Common myeloid progenitor, CD34-positive (primary cell): ENCODE measurements at places on chromosomes 3 and 15.

DNA sequence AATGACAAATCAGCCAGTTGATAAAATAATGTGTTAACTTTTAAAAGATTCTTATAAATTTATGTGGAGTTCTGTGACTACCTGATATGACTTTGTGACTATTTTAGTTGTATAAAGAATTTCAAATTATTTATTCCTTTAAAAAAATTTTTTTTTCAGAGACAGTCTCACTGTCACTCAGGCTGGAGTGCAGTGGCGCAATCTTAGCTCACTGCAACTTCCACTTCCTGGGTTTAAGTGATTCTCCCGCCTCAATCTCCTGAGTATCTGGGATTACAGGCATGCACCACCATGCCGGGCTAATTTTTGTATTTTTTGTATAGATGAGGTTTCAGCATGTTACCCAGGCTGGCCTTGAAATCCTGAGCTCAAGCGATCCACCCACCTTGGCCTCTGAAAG is 48.5 kb downstream of the MBNL1 start:
- no peak for DNase-seq

- no peak for DNase-seq
Observed at GRCh38 chr3:146507331-146508120, 36.9 kb downstream of the PLSCR1 start.

DNA sequence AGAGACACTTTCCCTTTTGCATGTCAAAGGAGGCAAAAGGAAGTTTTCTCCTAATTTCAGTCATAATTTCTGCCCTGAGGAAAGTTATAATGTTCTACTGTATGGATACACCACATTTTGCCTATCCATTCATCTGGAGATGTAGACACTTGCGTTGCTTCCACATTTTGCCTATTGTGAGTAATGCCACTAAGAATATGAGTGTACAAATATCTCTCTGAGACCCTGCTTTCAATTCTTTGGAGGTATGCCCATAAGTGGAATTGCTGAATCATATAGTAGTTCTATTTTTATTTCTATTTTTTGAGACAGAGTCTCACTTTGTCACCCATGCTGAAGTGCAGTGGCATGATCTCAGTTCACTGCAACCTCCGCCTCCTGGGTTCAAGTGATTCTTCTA is 3.6 kb upstream of the CD276 start:
- DNase-seq, result no peak

GRCh38 chr3:82957696-82958095 is 1196.3 kb upstream of the GBE1 start:
- no peak for DNase-seq

DNA sequence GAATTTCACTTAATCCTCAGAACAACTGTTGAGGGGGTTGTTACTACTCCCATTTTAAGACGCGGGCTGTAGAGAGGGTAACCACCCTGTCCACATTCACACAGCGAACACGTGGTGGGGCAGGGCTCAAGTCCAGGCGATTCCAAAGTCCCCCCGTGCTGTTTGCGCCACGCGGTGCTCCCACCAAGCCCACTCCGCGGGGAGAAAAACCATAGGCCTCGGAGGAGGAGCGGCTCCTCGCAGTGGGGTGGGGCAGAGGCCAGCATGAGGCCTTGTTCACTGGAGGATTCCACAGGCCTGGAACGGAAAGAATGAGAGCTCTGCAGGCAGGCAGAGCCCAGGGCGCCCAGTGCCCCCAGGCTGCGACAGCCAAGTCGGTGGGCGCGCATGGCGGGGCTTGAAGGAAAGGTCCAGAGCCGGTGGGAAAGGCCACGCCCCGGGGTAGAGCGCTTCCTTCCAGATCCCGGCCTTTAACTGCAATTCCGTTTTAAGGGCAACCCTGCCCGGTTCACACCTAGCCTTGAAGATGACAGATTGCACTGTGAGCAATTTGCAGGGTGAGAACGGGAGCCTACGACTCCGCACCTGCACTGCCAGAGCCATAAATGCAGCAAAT is 161.8 kb upstream of the TBL1XR1 start:
- peak; percentile 80 for DNase-seq

DNA sequence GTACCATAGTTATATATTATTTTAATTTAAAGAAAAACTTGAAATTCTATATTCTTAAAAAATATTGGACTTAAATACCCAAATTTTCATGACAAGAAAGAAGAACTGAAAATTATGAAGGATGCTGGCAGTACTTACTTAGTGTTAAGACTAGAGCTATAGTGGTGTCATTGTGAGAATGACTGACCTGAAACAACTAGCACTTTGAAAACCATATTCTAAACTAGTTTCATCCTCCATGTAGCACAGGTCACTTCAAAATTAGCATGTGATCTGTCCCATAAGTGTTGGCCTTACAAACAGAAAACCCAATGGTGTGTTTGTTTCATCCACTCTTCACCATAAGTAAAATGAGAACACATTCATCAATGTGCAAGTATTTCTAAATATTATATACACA is 208.6 kb downstream of the ZIC4 start:
- DNase-seq, result no peak

- DNase-seq, result peak; percentile 79
Observed at GRCh38 chr3:160038862-160039562, 50.4 kb downstream of the IL12A start.

DNA sequence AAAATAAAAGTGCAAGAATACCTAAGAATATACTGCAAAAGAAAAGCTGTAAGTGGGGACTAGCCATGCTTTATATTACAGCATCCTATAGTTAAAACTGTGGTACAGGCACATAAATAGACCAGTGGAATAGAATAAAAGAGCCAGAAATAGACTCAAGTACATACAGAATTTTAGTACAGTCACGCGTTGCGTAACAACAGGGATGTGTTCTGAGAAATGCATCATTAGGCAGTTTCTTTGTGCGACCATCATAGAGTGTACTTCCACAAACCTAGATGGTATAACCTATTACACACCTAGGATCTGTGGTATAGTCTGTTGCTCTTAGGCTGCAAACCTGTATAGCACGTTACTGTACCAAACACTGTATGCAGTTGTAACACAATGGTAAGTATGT is 61.8 kb downstream of the PCCB start:
- DNase-seq, result no peak

DNA sequence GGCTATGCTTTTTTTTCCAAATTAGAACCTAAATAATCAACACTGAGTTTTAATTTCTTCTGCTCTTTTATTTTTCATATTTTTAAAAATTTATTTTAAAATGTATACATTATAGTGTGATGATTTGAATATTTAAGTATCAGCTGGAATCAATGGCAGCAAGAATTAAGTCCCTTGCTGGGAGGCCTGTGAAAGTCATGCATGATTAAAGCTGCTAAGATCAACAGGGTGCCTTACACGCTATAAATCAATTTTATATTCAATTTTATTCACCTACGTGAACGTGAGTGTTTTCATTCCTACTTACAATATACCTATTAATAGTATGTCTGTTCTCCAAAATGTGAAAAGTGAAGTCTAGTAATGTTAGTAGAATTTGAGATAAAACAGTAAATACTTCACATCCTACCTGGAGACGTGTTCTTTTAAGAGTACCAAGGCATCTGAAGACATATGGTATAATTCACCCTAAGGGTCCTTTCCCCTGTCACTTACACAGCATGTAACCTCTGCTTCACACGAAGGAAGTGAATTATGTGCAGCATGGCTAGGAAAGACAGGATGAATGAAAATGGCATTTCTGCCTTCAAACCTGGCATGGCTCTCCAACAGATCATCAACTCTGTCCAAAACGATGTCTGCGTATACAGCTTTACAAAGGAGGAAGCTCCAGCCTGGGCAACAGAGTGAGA is 640.4 kb upstream of the ROBO1 start:
- no peak for DNase-seq

DNA sequence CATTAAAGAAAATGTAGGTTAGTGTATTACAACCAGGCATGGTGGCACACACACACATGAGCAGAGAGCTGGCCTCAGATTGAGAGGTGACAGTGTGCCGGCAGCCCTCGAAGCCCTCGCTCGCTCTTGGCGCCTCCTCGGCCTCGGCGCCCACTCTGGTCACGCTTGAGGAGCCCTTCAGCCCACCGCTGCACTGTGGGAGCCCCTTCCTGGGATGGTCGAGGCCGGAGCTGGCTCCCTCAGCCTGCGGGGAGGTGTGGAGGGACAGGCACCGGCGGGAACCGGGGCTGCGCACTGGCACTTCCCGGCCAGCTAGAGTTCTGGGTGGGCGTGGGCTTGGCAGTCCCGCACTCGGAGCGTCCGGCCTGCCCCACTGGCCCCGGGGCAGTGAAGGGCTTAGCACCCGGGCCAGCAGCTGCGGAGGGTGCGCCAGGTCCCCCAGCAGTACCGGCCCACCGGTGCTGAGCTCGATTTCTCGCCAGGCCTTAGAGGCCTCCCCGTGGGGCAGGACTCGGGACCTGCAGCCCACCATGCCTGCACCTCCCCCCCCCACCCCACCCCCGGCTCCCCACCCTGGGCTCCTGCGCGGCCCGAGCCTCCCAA is 80.4 kb upstream of the TMEM158 start:
- DNase-seq, result no peak

DNA sequence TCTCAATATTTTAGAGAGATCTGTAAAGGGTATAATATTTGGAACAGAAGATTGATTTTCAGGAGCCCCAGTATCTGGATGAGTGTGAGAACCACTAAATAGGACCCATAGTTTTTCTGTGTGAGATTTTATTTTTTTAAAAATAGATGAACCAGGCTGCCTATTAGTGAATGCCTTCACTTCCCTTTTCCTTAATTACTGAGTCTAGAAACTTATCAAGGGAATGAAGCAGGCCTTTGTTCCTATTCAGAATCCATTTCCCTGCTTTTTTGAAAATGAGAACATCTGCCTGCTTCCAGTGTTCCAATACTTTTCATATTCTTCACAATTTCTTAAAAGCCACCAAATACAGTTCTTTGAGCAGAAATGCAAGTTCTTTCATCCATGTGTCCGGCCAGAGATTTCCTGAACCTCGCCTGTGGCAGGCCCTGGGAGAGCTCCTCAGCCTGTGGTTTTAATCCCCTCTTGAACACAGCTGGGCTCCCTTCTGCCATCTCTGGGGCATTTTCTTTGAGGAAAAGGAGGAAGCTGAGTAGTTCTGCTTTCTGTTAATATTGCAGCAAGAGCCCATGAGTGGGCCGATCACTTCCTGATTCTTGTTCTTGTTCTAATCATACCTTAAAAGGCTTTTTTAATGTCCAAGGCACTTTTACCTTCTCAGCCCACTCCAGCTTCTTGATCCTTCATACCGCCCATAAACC is 4.7 kb downstream of the EHD4 start:
- peak; percentile 85 for DNase-seq

GRCh38 chr3:169551646-169552045 is 111.9 kb downstream of the MECOM start:
- DNase-seq, result no peak

DNA sequence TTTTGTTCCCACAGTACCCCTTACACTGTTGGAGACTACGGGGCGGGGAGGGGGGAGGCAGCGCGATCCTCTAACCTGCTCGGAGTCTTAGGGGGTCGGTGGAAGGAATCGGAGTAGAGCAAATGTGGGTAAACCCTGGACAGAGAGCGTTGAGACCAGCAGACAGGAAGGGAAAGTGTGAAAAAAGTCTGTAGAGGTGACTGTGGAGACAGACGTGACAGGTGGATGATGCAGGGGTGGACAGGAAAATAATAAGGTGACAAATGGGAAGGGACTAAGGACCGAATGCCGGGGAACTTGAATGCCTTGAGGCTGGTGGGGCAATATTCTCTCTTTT is 424 bp downstream of the EAF2 start:
- no peak for DNase-seq

DNA sequence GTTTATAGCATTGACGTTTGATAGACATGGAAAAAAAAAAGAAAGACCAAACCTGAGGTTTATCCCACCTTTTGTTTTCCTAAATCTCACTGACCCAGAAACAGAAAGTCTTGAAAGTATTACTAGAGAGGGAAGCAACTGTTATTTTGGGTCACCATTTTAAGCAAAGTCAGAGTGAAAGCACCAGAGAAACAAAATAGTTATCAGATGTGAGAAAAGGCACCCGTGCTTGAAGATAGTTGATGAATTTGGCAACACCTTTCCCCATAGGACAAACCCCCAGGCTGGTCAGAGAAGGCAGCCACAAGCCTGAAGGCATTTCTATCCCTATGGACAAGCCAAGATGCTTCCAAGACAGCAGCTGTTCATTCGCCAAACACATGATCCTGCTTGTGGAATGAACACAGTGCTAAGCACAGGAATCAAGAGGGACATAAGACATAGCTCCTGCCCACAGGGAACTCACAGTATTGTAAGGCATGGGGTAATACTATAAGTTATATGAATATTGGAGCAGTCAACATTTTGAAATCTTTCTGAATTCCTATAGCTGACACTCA is 170.9 kb downstream of the ERC2 start:
- no peak for DNase-seq

DNA sequence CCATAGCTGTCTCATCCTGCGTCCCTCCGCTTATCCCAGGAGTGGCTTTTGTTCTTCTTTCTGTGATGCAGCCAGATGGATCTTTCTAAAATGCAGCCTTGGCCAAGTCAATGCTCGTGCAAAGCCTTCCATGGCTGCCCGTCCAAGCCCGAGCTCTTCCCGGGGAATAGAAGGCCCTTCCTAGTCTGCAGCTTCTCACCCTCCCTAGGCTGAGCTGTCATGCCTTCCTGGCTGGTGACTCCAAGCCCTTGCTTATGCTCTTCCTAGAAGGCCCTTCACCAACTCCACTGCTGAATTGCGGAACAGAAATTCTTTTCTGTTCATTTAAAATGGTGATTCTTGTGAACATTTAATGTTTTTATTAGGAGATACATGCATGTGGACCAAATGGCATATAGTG is 95.9 kb downstream of the SMAD6 start:
- DNase-seq, result no peak

- no peak for DNase-seq
Observed at GRCh38 chr3:53030619-53031449, 15.0 kb downstream of the SFMBT1 start.

- DNase-seq, result no peak
Observed at GRCh38 chr3:66495668-66496045, 5.2 kb downstream of the LRIG1 start.

DNA sequence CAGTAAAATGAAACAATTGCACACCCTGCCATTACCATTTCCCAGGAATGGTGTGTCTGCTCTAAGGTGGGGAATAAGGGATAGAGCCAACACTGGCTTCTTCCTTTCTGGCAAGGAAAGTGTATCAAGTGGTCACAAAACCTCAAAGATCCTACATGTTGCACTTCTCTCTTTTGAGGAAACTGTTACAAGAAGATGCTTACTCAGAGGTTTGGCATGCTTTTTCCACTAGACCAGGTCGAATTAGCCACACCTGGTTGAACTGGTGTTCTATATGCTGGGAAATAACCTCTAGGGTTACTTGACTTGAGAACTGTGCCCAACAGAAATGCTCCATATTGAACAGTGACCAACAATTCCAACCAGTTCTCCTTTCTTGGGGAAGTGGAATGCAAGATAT is 102.9 kb downstream of the LRRN1 start:
- DNase-seq, result peak; percentile 4

GRCh38 chr15:76327191-76328105 is 9.1 kb upstream of the ISL2 start:
- DNase-seq, result no peak

- no peak for DNase-seq
Observed at GRCh38 chr15:65248511-65249255, 37.4 kb upstream of the CILP start.

- no peak for DNase-seq
Observed at GRCh38 chr15:66184936-66185790, 68.4 kb downstream of the MEGF11 start.

- no peak for DNase-seq
Observed at GRCh38 chr3:72009851-72010443, 225.0 kb upstream of the PROK2 start.

GRCh38 chr3:13894096-13894806 is 14.4 kb upstream of the WNT7A start:
- DNase-seq, result no peak
